ENCODE measurements at places on chromosomes 7 and 10. TPM values are rescaled to one million over a fixed set of nuclear protein-coding genes. Genes with fewer than 3 reads are reported as not detected.

- DNase-seq, result peak; percentile 85
Observed at GRCh38 chr10:129949891-129950291, 14.2 kb downstream of the EBF3 start.

GRCh38 chr7:133602291-133602690, 349.4 kb downstream of the EXOC4 start:
- DNase-seq, result no peak

- no peak for DNase-seq
Observed at GRCh38 chr10:74365109-74365508, 214.1 kb downstream of the ADK start.

- no peak for DNase-seq
Observed at GRCh38 chr7:111038185-111038584, 52.7 kb upstream of the LRRN3 start.

The CROT gene
- 12.4 TPM for total RNA-seq
